Pancreas (tissue), 10 donors: ENCODE measurements at places on chromosomes 6 and 20. TPM values are rescaled to one million over a fixed set of nuclear protein-coding genes. Genes with fewer than 3 reads are reported as not detected.

The SIRPD gene
- total RNA-seq = not detected

The SNX5 gene
- total RNA-seq = 20.5 TPM

The C20orf144 gene
- total RNA-seq = 0.09 TPM

The PNLDC1 gene
- 0.51 TPM for total RNA-seq

The PI16 gene
- total RNA-seq = 2.5 TPM

The RPRD1B gene
- total RNA-seq = 12.4 TPM

The GPSM3 gene
- total RNA-seq = 0.59 TPM

The ETV7 gene
- total RNA-seq = 0.22 TPM

The TCF21 gene
- 2.3 TPM for total RNA-seq

The MCHR2 gene
- not detected for total RNA-seq

The PEDS1 gene
- total RNA-seq = 9.8 TPM

The TNFAIP3 gene
- total RNA-seq = 9.3 TPM

DNA sequence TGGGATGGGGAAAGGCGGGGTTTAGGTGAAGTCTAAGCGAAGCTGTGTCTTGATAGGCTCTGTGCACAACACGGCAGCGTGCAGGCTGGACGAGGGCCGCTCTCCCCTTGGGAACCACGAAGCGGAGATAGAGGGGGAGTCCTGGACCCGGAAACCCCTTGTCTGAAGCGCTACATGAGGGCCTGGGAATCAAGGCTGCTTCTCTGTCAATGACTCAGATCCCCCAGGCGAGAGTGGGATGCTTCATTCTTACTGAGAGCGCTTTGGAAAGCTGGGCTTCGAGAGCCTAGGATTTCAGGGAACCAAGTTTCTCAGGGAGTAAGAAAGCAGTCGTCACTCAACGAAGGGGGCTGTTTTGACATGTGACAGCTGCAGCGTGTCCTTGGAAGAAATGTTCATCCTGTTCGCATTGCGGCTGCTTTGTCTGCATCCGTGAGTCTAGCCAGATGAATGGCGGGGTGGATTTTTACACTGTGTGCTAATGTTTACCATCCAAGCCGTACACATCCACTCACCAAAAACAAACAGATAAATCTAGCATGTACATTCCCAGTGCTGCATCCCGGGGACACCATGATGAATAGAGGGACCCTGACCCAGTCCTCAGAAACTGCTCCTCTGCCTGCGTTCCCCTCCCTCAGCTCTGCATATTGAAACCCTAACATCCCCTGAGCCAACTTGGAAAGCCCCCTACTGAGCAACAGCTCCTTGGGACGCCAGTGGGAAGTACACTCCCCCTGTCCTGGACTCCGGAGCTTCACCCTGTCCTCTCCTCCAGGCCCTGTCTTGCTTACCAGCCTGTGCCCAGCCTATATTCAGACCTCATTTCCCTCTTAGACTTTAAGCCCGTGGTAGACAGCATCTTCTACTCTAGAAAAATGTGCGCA lies 24.5 kb upstream of the RTF2 start:
- DNase-seq = no peak

GRCh38 chr6:109406196-109406595 lies 23.9 kb upstream of the CD164 start:
- no peak for DNase-seq

DNA sequence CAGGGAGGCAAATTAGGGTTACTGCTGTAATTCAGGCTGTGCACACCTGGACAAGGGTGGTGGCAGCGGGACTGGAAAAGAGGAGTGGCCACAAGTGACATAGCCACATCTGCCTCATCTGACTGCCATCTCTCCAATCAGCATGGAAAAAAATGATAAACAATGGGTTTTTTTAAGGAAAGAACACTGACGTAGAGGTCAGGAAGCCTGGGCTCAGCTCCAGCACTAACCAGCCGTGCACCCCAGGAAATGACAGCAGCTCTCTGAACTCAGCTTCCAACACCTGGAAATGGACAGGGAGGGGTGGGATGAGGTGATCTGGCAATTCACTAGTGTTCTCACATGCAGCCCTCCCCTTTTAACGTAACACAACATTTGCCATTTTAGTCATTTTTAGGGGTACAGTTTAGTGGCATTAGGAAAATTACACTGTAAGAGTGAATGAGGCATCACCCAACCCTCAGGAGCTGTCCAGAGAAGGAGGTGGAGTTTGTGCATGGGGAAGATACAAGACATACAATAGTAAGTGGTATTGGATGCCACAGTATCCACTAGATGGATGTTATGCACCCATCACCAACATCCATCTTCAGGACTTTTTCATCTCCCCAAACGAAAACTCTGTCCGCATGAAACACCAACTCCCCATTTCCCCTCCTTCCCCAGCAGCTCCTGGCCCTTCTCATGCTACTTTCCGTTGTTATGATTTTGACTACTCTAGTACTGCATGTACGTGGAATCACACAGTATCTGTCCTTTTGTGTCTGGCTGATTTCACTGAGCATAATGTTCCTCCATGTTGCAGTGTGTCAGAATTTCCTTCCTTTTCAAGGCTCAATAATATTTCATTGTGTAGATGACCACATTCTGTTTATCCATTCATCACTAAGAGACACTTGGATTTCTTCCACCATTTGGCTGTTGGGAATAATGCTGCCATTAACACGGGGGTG lies 215.5 kb upstream of the ECI2 start:
- no peak for DNase-seq

DNA sequence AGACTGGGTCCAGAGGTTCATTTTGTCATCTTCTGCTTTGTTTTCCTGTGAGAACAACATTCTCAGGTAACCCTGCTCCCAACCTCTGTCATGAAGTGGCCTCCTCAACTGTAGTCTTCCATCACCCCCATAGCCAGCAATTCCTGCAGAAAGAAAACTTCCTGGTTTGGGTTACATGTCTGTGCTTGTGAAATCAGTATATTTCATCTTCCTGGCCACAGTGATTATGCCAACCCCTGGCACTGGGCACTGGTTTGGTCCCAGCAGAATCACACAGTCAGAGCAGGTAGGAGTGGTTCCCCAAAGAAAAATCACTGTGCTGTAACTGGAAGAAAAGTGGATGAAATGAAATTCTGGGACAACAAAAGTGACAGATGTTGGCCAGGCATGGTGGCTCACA lies 52.5 kb downstream of the CRYBG1 start:
- no peak for DNase-seq

DNA sequence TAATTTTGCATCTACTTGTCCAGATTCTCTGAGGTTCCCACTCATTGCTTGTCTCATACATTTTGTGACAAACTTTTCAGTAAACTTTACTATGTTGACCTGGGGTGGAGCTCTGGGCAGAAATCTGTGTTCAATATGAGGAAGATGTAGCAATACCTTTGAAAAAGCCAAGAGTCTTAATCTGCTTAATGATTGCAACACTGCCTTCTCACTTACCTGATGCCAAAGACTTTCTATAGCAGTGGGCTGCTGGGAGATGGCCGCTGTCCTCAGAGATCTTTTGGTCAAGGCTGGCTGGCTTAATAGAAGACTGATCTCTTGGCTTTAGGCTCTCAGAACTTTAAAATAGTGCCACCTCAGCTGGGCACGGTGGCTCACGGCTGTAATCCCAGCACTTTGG lies 70.1 kb upstream of the RBM24 start:
- DNase-seq = no peak

DNA sequence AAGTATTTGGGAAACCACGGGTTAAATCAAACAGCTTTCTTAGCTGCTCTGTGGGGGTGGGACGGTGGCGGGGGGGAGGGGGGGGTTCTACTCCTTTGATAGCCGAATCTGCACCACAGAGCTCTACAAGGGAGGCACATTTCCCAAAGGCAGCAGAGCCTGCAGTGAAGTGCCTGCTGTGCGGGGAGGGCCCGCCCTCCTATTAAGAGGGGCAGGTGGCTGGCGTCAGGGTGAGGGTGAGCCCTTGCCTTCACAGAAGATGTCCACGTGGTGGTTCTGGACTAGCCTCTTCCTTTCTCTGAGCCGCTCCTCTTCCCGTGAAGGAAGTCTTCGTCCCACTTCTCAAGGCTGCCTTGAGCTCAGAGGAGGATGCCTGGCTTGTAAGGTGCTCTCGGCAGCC lies 174.9 kb upstream of the THBS2 start:
- DNase-seq = no peak

DNA sequence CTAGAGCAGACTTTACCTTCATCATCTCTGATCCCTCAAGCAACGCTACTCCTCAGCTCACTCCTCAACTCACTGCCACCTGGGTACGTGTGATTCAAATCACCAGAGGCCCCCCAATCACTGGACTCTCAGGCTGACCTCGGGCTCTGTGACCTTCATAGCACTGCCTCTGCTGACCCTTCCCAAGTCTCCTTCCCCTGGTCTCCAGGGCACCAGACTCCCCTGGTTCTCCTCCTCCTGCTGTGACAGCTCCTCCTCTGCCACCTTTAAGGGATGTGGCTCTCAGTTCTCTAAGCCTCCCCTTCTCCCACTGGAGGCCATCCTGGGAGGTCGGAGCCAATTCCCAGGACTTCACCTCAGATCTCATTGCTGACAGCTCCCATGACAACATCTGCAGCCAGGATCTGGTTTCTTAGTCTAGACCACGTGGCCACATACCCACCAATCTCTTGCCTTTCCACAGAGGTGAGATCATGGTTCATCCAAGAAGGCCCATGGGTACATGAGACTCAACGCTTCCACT lies 90.4 kb downstream of the NFATC2 start:
- no peak for DNase-seq

DNA sequence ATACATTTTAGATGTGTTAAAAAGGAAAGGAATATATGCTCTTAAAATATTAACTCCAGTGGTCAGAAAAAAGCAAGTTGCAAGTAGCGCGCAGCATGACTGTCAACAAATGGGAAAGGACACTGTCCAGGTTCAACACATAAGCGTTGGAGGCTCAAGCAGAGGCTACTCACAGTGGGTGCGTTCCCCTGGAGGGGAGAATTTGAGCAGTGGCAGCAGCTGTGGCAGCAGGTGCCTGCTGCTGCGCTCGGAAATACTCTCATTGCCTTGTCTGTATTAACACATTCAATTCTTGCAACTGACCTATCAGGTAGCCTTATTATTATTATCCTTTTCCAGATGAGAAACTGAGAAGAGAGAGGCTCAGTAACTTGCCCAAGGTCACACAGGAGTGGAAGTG lies 21.9 kb upstream of the CCN6 start:
- DNase-seq = no peak

GRCh38 chr6:4751823-4752464 lies 24.3 kb upstream of the CDYL start:
- no peak for DNase-seq

- DNase-seq = no peak
These were observed 51.5 kb upstream of the TRAF3IP2 start for GRCh38 chr6:111657146-111657545.

- DNase-seq = no peak
These were observed 6.9 kb upstream of the IYD start for GRCh38 chr6:150361876-150362275.

GRCh38 chr20:58116505-58116904 lies 111.9 kb downstream of the ANKRD60 start:
- DNase-seq = no peak

- no peak for DNase-seq
These were observed 646.5 kb downstream of the TENT5A start for GRCh38 chr6:81105998-81106397.

- DNase-seq = no peak
These were observed 66.3 kb downstream of the NOL4L start for GRCh38 chr20:32518593-32519380.

DNA sequence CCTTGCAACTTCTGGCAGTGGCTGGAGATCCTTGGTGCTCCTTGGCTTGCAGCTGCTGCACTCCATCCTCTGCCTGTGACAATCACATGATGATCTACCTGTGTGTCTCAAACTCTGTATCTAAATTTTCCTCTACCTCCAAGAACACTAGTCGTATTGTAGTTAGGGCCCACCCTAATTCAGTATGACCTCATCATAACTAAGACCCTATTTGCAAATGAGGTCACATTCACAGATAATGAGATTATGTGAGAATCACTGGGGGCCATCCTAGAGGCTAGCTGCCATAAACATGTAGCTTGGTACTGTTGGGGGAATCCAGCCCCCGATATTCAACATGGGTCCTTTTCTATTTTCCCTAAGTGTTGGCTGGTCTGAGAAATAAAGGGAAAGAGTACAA lies 183.0 kb upstream of the SMLR1 start:
- no peak for DNase-seq

- DNase-seq = no peak
These were observed 76.6 kb downstream of the DZANK1 start for GRCh38 chr20:18390201-18390600.

- DNase-seq = no peak
These were observed 5.3 kb upstream of the DNAAF9 start for GRCh38 chr20:3412600-3413392.

DNA sequence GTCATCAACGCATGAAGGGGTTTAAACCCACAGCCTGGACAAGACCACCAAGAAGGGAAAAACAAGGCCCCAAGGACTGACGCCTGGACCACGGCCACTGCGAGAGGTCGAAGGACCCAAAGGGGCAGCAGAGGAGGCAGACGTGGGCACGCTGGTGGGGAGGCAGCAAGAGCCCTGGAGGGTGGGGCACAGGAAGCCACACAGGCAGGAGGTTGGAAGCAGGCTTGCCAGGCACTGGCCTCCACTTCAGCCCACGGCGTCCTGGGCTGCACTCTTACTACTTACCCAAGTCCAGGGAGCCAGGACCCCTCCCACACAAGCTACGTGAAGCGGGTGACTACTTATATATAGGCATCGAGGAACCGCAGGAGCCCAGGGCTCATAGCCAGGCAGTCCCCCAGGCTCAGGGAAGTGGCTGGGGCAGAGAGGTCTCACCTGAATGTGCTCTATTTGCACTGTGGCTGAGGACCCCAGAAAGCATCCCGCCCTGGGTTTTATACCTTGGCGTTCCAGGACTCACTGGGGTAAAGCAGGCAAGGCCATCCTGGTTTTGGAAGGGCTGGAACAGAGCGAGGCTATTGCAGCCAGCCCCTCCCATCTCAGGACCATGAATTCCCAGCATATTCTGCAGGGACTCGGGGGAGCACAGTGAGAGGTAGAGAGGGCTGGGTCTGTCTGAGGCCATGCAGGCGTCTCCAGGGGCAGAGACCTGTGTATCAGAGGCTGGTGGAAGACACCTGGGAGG lies 113.8 kb upstream of the AFDN start:
- DNase-seq = no peak

DNA sequence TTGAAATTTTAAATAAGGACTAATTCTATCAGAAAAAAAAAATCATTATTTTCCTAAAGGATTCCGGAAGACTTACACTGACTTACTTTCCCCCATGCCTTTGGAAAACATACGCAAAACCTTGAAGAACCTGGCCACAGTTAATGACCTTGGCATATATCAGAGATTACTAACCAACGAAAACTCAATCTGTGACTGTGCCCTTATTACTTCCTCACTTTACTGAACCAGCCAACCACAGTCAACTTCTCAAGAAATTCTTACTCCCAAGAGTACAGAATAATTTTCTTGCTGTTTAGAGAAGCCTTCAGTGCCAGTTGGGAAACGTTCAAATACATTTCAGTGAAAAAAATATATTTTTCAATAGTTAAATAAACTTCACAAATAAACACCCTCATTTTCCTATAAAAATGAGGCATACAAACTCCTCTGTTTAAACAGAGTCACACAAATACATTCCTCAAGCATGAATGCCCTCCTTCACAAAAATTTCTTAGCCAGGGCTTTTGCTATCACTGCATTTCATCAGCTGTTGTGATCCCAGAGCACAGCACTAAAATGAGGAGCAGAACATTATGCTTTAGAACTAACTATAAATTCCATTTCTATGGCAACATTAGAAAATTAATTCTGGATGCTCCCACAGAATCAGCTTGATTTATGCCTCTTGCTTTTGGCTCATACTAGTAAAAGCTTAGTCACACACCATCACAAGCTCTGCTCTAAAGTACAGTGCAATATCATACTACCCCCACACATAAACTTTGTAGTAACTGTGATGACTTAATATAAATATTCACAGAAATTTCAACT lies 117.6 kb downstream of the DST start:
- DNase-seq = no peak
